ENCODE measurements at places on chromosomes 12 and 14. TPM values are rescaled to one million over a fixed set of nuclear protein-coding genes. Genes with fewer than 3 reads are reported as not detected.

- no peak for DNase-seq
Observed at GRCh38 chr12:43060742-43061141, 471.2 kb upstream of the PRICKLE1 start.

GRCh38 chr12:106892075-106892474 is 63.6 kb upstream of the TMEM263 start:
- DNase-seq = no peak

DNA sequence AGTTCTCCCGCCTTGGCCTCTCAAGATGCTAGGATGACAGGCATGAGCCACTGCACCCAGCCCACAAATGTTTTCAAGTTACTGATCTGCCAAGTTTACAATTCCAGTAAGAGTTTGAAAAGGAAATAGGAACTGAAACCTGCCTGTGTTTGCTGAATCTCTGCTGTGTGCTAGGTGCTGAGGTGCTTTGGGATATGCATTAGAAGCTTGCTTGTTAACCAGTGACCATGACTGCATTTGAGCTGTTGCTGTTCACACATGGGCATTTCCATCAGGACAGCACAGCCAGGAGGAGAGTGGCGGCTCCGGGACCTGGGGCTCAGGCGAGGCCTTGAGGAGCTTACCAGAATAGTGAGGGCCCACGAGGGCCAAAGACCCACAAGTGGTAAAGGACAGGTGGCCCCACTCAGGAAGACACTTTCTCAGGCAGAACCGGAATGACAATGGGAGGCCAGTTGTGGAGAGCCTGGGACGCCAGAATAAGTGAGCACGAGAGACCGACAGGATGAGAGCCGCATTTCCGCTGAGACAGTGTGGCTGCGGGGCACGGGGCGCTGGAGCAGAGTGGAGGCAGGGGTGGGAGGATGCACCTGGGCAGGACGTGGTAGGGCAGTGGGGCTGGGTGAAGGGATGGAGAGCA is 54.5 kb upstream of the MMP17 start:
- DNase-seq = no peak

DNA sequence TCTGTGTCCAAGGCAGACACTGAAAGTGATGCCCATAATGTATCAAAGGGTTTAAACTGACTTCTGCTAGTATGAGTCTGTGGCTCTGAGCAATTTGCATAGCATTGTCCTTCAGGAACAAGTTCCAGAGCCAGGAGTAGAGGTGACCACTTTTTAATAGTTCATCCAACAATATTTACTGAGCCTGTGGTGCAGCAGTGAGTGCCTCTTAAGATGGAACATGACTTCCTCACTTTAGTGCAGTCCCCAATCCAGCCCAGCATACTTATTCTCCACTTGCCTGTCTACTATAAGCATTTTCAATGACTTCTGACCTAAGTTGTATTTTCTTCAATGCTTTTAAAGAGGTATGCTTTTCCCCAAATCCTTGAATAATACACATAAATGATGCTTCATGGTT is 611.3 kb downstream of the MED13L start:
- DNase-seq = no peak

- no peak for DNase-seq
Observed at GRCh38 chr12:89427508-89428156, 75.3 kb upstream of the DUSP6 start.

DNA sequence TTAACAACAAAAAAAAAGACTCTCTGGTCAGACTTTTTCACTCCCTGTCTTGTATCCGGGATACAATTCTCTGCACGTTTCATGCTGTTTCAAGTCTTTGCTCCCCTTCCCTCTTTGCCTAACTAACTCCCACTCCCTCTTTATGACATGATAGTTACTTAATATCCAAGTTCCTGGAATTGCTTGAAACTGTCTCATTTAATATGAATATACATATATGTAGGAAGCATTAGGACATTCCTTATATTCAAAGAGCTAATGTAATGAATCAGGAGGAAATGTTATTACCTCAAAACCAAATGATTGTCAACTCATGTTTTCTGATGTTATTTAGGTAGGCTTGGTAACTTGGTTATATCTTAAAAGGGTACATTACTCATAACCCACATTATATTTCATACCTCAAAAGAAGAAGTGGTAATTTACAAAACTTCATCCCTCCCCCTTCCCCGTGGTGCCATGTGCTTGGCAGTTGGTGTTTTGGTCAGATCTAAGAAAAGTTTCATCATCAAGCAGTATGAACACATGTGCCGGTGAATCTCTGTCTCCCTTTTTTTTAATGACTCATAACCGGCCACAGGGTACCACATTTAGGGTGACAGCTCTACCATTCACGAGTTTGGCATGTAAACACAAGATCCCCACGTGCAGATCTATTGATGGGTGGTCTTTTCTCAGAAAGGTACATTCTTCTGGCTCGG is 56.5 kb downstream of the HCAR2 start:
- DNase-seq = no peak

- DNase-seq = no peak
Observed at GRCh38 chr12:90628213-90628612, 326.8 kb downstream of the CCER1 start.

GRCh38 chr12:96194971-96195844 is 1.0 kb downstream of the ELK3 start:
- DNase-seq = peak; percentile 76

- no peak for DNase-seq
Observed at GRCh38 chr14:61351477-61351876, 30.1 kb downstream of the PRKCH start.

The ZC2HC1C gene
- 10.5 TPM for total RNA-seq

The SARNP gene
- 61.4 TPM for total RNA-seq

The HSPB8 gene
- total RNA-seq = 469 TPM

The SYCP3 gene
- not detected for total RNA-seq

Measured in right atrium auricular region (tissue), 2 donors.